T47D (cell line): ENCODE measurements at places on chromosomes 12 and 14.

DNA sequence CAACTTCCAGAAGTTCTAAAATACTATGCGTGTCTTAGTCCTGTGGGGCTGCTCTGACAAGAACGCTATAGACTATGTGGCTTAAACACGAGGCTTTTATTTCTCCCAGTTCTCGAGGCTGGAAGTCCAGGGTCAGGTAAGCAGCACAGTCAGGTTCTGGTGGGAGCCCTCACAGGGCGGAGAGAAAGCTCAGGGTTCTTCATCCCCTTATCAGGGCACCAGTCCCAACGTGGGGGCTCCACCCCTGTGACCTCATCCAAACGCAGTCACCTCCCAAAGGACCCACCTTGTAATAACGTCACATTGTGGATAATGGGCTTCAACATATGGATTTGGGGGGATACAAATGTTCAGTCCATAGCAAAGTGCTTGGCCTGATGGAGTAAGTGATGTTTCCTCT is 37.1 kb upstream of the TC2N start:
- no peak for DNase-seq

DNA sequence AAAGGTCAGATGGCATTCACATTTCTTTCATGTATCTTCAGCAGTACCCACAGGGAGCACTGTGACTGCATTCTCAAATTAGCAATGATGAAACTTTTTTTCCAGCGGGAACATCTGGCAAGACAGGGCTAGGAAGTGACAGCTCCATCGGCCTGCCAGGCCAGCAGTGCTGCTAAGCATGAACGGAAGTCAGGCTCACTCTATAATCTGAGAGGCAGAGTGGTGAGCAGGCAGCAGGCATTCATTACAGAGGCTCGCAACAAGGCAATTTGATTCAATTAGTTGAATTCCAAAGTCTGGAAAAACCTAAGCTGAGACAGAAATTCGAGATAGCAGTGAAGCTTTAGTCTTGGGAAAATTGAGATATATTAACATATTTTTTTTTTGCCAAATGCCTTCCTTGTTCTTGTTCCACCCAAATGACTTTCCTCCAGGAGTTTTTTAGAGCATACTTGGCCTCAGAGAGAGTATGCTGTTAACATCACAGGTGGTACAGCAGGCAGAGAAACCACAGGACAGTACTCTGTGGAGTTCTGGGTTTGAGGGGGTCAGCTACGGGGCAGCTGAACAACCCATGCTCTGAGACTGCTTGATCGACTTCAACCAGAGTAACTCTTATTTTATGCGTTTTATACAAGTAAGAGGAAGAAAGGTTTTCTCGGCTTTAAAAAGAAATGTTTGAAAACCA is 414.9 kb downstream of the APAF1 start:
- no peak for DNase-seq

DNA sequence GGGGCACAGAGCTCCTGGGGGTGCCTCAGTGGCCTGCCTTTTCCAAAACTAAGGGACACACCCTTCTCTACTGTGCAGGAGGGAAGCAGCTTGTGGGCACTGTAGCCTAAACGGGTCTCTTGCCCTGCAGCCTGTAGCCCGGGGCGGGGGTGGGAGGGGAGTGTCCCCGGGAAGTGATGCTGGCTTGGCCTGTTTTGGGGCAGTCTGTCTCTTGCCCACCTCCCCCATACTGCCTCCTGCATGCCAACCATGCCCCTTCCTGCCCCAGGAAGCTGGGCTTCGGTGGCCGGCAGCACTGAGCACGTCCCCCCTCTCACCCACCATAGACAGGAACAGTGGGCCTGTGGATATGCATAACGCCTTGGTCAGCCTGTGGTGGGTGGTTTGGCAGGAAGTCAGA is 43.4 kb downstream of the PRIMA1 start:
- no peak for DNase-seq

- no peak for DNase-seq
These were observed 34.3 kb upstream of the METAP2 start for GRCh38 chr12:95439461-95440230.

DNA sequence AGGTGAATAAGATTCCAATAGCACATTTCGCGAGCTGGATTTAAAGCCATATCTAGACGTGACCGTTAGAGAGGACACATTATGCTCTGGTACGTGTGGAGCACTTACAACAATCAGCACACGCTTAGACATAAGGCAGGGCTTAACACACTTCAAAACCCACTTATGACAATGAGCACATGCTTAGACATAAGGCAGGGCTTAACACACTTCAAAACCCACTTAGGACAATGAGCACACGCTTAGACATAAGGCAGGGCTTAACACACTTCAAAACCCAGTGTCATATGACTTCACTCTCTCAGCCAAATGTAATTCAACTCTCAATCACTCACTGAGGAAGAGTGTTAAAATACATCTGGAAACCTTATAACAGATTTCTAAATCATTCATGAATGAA is 11.2 kb upstream of the PLD4 start:
- no peak for DNase-seq

DNA sequence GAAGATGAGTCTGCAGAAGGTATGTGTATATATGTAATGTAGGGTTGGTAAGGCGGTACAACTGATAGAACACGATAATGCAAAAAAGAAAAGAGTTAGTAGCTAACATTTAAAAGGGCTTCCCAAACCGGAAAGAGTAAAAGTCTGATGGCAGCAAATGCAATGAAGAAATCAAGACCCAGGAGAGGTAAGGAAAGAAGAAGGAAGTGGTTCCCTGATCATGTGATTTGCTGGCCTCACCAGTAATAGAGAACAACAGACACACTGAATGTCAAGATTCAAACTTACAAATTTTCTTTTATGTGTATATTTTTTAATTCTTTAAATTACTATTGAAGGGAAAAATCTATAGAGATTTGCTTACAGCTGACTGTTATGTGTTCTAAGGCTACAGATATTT is 18.4 kb downstream of the ZFC3H1 start:
- no peak for DNase-seq

DNA sequence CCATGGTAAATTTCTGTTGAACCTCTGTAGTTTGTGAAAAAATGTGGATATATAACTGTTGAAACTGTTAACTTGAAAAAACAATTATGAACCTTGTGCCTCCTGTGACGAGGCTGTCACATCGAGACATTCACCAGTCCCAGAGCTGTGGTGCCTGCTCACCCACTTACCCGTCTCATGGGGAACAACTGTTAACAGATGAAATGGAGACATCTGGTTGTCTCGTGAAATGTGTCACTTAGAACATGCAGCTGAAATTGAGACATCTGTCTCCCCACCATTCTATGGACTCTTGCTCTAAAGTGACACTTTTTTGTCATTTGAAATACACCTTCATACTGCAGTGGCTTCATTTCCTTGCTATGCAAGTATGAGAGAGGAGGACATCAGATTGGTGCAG is 240.6 kb downstream of the GXYLT1 start:
- DNase-seq = no peak

DNA sequence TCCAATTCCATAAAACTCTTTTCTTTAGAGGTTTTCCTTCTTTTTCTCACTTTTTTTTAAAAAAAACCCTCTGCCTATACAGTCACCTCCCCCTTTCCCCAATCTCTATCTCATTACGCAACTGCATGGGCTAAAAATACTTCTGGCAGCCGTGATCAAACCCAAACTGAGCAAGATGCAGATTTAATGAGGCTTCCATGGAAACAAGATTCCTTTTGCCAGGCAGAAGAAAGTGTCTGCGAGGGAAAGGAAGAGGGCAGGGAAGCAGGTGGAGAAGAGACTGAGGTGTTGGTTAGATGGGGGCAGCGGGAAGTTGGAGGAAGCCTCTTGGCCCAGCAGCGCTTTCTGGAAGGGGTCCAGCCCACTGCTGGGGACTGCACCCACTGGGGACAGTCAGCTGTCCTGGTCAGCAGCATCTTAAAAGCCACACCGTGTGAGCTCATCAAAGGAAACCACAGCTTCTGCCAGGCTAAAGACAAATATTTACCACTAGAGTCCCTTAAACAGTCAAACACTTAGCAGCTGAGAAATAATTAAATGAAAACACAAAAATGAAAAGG is 90.4 kb downstream of the SLC8A3 start:
- DNase-seq = no peak

DNA sequence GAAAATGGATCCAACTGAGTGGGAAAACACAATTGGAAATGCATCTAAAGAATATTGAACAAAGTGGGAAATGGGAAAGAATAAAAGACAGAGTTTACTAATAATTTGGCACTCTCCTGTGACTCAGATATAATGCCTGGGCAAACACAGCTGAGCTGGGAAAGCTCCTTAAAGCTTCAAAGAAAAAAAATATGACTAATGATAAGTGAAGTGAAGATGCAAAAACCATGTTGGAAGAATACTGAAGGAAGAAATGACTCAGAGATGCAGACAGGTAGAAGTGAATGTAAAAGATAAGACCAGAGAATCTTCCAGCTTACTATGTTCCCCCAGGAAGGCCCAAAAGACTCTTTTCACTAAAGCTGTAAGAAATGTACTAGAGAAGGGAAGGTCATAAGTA is 62.4 kb upstream of the FOXG1 start:
- DNase-seq = no peak

DNA sequence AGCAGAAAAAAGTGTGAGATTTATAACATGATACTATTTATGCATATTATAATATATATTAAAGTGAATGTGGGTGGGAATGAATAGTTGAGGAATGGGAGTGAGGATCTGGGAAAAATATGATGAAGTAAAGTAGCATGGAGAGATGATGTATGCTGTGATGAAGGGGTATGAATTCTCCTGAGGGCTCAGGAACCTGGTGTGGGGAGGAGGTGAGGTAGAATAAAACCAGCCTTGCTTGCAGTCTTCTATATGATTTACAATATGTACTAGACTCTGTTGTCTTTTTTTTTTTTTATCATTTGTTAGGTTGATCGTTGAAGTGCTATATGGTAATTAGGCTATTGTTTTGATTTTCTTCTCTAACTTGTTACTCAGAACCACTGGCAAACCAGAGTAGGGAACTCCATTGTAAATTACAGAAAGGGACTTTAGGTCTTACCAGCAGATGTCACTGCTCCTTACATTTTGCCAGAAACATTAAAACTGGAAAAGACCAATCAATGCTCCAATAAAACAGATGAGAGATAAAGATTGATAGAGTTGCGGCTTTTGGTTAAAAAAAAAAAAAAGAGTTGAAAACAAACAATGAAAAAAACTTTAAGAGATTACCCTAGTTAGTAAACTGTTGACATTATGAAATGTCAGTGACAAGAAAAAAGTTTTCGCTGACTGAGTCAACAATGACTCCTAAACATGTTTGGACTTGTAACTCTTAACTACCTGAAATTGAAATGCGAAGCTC is 39.9 kb downstream of the ATL1 start:
- DNase-seq = peak; percentile 7

- DNase-seq = no peak
These were observed 74.6 kb downstream of the NINJ2 start for GRCh38 chr12:588646-589045.

DNA sequence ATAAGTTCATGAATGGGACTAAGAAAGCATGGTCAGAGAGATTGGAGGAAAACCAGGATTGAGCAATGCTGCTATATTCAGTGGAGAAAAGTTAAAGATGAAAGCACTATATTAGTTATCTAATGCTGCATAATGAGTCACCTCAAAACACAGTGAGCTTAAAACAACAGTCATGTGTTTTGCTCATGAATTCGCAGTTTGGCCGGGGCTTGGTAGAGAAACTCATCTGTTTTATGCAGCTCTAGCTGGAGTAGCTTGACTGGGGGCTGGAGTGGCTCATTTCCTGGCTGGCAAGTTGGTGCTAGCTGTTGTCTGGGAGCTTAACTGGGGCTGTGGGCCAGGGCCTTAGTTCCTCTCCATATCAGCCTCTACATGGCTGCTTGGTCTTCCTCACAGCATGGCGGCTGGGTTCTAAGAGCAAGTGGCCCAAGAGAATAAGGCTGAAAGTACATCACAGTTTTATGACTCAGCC is 90.1 kb downstream of the ADCK1 start:
- no peak for DNase-seq

- no peak for DNase-seq
These were observed 90.0 kb downstream of the SLC25A21 start for GRCh38 chr14:37082449-37082848.

DNA sequence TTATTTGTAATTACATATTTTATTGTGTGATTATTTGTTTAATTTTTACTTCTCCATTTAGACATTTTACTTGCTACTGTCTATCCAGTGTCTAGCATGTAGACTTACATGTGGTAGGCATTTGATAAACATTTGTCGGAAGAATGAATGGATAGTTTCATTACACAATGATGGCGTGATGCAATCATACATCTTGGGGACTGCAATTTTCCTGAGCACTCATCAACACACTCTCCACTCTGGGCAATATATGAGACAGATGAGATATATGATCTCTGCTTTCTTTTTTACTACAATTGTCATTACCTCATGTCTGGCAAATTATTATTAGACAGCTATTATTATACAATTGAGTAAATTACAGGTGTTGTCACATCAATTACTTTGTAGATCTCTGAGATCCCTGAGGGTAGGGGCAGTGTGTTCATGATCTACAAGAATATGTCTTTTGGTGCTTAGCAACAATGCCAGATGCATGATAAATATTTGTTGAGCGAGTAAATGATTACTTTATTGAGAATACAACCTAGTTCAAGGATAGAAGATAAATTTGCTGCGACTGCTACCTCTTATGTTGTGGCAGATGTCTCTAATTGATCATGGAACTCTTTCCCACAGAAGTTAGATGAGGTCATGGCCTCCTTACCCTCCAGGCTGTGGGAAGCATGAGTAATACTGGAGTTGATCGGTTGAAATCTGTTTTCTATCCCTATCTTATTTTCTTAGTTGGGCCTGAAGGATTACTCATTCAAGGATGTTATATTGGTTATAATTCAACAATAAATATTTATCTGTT is 416.0 kb downstream of the LRIG3 start:
- DNase-seq = no peak

- no peak for DNase-seq
These were observed 71.0 kb downstream of the NUAK1 start for GRCh38 chr12:106067606-106068205.

GRCh38 chr14:50733494-50733893 is 65.4 kb upstream of the SAV1 start:
- DNase-seq = no peak

GRCh38 chr12:121596526-121596925 is 15.7 kb upstream of the KDM2B start:
- DNase-seq = peak; percentile 38

- no peak for DNase-seq
These were observed 9.3 kb upstream of the CDK2AP1 start for GRCh38 chr12:123280971-123281370.
